ENCODE measurements at places on chromosomes 2 and 18.
A peak's percentile ranks its signal among the peaks of the same experiment; 100 is the strongest.

- no peak overlapping the region for H3K27ac ChIP-seq
- H3K36me3 ChIP-seq = no peaks in the 10 kb centered on the region
- H3K4me1 ChIP-seq = peaks cover 7% of the 10 kb centered on the region
- H3K27me3 ChIP-seq = no peaks in the 10 kb centered on the region
- DNase-seq = peak; percentile 64
These were observed 1.1 kb upstream of the SLC14A1 start for GRCh38 chr18:45722899-45723298.

- no peaks in the 10 kb centered on the region for H3K4me1 ChIP-seq
- H3K36me3 ChIP-seq = no peaks in the 10 kb centered on the region
- H3K27ac ChIP-seq = no peak overlapping the region
- no peak overlapping the region for H3K4me3 ChIP-seq
These were observed 28.9 kb downstream of the MRO start for GRCh38 chr18:50790948-50791347.

DNA sequence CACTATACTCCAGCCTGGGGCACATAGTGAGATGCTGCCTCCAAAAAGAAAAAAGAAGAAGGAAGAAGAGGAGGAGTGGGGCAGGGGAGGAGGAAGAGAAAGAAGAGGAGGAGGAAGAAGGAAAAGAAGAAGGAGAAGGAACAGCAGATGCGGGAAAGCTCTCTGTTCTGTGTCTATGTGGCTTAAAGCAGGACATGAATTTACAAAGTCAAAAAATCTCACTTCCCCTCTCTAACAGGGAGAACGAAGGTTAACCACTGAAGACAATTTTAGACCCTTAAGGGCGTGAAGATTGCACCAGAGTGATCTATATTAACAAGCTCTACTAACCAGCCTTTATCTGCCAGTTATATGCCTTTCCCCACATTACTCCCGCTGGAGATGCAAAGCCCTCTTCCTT, 258.9 kb downstream of the METTL4 start:
- H3K27me3 ChIP-seq = no peaks in the 10 kb centered on the region
- no peak overlapping the region for H3K27ac ChIP-seq
- no peak for DNase-seq
- H3K36me3 ChIP-seq = no peaks in the 10 kb centered on the region
- H3K4me1 ChIP-seq = 0 out of 2 replicates have a peak, but pooled peaks cover 5% of the 10 kb centered on the region

GRCh38 chr2:54604871-54605270, 118.6 kb upstream of the EML6 start:
- peaks cover 5% of the 10 kb centered on the region for H3K4me1 ChIP-seq
- H3K27ac ChIP-seq = no peak overlapping the region
- H3K36me3 ChIP-seq = peaks cover 23% of the 10 kb centered on the region
- H3K27me3 ChIP-seq = no peaks in the 10 kb centered on the region
- no peak for DNase-seq
- no peak overlapping the region for H3K4me3 ChIP-seq

- no peak for DNase-seq
- no peaks in the 10 kb centered on the region for H3K4me1 ChIP-seq
- H3K27ac ChIP-seq = no peak overlapping the region
- H3K36me3 ChIP-seq = no peaks in the 10 kb centered on the region
These were observed 298.2 kb upstream of the ZC3H15 start for GRCh38 chr2:186187854-186188253.

- no peak overlapping the region for H3K4me3 ChIP-seq
- no peaks in the 10 kb centered on the region for H3K36me3 ChIP-seq
- H3K27me3 ChIP-seq = no peaks in the 10 kb centered on the region
- no peak for DNase-seq
- H3K27ac ChIP-seq = no peak overlapping the region
- 0 out of 2 replicates have a peak, but pooled peaks cover 6% of the 10 kb centered on the region for H3K4me1 ChIP-seq
These were observed 753.9 kb downstream of the RNF144A start for GRCh38 chr2:7670905-7671641.

DNA sequence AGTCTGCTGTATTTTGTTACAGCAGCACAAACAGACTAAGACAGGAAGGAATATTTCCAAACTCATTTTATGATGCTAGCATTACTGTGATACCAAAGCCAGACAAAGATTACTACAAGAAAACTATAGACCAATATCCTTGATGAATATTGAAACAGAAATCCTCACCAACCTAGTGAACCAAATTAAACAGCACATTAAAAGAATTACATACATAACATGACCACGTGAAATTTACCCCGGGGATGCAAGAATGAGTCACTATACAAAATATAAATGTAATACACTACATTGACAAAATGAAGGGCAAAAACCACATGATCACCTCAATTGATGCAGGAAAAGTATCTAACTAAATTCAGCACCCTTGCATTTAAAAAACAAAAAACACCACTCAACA, 112.6 kb downstream of the CHN1 start:
- no peak overlapping the region for H3K4me3 ChIP-seq
- no peaks in the 10 kb centered on the region for H3K4me1 ChIP-seq
- DNase-seq = no peak
- H3K27ac ChIP-seq = no peak overlapping the region

DNA sequence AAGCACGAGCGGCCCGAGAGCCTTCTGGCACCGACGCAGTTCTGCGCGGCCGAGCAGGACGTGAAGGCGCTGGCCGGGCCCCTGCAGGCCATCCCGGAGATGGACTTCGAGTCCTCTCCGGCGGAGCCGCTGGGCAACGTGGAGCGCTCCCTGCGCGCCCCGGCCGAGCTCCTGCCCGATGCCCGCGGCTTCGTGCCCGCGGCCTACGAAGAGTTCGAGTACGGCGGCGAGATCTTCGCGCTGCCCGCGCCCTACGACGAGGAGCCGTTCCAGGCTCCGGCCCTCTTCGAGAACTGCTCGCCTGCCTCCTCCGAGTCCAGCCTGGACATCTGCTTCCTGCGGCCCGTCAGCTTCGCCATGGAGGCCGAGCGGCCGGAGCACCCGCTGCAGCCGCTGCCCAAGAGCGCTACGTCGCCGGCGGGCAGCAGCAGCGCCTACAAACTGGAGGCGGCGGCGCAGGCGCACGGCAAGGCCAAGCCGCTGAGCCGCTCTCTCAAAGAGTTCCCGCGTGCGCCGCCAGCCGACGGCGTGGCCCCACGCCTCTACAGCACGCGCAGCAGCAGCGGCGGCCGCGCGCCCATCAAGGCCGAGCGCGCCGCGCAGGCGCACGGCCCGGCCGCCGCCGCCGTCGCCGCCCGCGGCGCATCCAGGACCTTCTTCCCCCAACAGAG, 70.4 kb downstream of the ARHGEF33 start:
- no peaks in the 10 kb centered on the region for H3K36me3 ChIP-seq
- no peaks in the 10 kb centered on the region for H3K27me3 ChIP-seq
- H3K4me3 ChIP-seq = no peak overlapping the region
- DNase-seq = no peak
- H3K4me1 ChIP-seq = no peaks in the 10 kb centered on the region

DNA sequence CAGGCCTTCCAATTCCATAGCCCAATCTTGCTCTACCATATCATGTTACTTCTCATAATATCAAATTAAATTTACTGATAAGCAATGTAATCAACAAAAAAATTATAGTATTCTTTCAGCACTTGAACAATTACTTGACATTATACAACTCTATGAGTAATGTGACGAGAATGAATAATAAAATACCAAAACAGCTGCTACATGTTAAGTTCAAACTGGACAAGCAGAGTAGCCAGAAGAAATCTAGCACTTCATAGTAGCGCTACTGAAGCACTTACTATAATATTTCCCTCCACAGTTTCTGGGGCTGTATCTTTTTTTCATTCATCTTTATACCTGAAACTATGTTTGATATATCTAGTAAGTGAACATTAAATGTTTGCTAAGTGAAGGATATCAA, 14.9 kb downstream of the PPP3R1 start:
- peaks cover 31% of the 10 kb centered on the region for H3K4me1 ChIP-seq
- no peak overlapping the region for H3K27ac ChIP-seq
- no peaks in the 10 kb centered on the region for H3K36me3 ChIP-seq
- H3K27me3 ChIP-seq = no peaks in the 10 kb centered on the region

GRCh38 chr2:65049010-65049639, 7.1 kb upstream of the CEP68 start:
- H3K27ac ChIP-seq = no peak overlapping the region
- H3K4me3 ChIP-seq = no peak overlapping the region
- H3K4me1 ChIP-seq = no peaks in the 10 kb centered on the region

DNA sequence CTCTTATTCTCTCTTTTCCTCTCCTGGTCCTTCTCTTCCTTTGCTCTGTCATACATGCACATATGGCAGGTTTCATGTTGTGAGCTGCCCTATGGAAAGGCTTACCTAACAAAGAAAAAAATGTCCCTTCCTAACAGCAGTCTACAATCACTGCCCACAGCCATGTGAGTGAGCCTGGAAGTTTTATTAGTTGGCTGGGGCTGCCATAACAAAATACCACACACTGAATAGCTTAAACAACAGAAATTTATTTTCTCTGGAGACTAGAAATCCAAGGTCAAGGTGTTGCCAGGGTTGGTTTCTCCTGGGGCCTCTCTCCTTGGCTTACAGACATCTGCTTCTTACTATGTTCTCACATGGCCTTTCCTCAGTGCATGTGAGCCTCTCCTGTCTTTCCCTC, 142.1 kb downstream of the TRIB2 start:
- peaks cover 34% of the 10 kb centered on the region for H3K4me1 ChIP-seq
- peak; percentile 8 for DNase-seq
- no peaks in the 10 kb centered on the region for H3K27me3 ChIP-seq

DNA sequence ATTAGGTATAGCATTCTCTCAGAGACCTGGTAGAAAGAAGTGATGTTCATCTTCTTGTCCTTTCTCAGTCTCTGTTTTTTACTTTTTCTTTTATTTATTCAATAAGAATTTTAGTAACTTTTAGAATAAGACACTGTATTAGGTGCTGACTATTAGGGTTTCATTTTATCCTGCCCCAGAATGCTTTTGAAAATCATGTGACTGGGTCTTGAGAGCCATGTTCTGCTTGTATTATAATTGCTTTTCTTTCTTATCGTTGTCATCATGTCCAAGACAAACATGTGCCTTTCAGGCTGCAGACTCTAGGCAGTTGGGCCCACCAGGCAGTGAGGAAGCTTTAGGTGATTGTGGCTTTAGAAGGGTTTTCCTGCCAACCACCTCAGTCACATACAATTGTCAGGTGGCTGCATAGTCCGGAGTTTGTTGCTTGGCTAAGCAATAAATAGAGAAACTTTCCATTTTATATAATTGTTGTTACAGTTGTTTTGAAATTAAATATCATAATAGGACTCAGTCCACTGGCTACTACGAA, 15.1 kb downstream of the GRHL1 start:
- DNase-seq = no peak
- H3K4me1 ChIP-seq = peaks cover 22% of the 10 kb centered on the region
- no peak overlapping the region for H3K4me3 ChIP-seq
- H3K27ac ChIP-seq = peak overlapping the region; percentile 54
- H3K27me3 ChIP-seq = no peaks in the 10 kb centered on the region

DNA sequence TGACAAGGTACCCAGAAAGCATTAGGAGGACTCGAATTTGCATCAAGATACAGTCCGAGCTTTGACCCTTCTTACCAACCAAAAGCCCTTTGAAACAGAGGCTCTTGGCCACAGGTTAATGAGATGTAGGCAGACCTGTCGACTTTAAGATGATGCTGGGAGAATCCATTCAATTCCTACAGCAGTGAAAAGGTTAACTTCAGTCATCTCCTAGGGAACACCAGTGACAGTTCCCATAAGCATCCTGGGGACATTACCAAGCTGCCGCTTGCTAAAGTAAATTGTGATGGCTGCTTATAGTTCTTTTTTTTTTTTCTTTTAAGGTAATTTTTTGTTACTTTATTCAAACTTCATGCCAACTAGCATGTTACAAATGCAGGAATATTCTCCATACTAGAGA, 379.3 kb downstream of the SOX11 start:
- no peaks in the 10 kb centered on the region for H3K27me3 ChIP-seq
- no peaks in the 10 kb centered on the region for H3K36me3 ChIP-seq
- DNase-seq = no peak
- no peaks in the 10 kb centered on the region for H3K4me1 ChIP-seq
- H3K27ac ChIP-seq = no peak overlapping the region

DNA sequence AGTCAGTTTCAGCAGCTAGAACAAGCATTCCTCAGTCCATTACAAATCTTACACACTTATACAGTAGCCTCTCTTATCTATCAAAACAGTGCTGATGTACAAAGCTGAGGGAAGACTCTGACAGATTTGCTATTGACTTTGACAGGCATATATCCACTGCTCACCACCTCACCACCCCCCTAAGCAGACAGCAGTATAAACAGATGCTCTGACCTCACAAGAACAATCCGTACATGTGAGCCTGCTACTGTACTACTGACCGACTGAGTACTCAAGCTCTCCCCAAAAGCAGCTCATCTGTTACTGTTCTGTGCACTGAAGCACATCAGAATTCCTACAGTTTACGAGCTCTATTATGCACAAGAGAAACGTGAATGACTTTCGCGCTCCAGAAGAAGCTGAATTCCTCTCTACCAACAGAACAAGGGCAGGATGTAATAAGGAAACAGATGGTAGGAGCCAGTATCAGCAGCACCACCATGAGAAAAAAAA, 95.6 kb upstream of the PDE1A start:
- H3K27ac ChIP-seq = no peak overlapping the region
- H3K27me3 ChIP-seq = peaks cover 21% of the 10 kb centered on the region
- H3K36me3 ChIP-seq = no peaks in the 10 kb centered on the region

- H3K4me1 ChIP-seq = peaks cover 6% of the 10 kb centered on the region
- H3K27ac ChIP-seq = no peak within 1 kb of the TSS
- H3K4me3 ChIP-seq = peak within 1 kb of the TSS; percentile 67
- peak; percentile 11 for DNase-seq
These were observed at the start of gene ATOH8 for GRCh38 chr2:85753525-85754312. Gene ATOH8 (plus strand): TSS chr2:85753991. CDS start chr2:85754190, 199 bp downstream.

- no peaks in the 10 kb centered on the region for H3K36me3 ChIP-seq
- H3K4me1 ChIP-seq = 0 out of 2 replicates have a peak, but pooled peaks cover 6% of the 10 kb centered on the region
- no peak overlapping the region for H3K4me3 ChIP-seq
- no peaks in the 10 kb centered on the region for H3K27me3 ChIP-seq
These were observed 268.3 kb downstream of the VAPA start for GRCh38 chr18:10182009-10182624.

GRCh38 chr2:26631401-26632170, 9.6 kb downstream of the CIB4 start:
- no peaks in the 10 kb centered on the region for H3K36me3 ChIP-seq
- H3K4me1 ChIP-seq = peaks cover 11% of the 10 kb centered on the region
- DNase-seq = no peak
- no peaks in the 10 kb centered on the region for H3K27me3 ChIP-seq

DNA sequence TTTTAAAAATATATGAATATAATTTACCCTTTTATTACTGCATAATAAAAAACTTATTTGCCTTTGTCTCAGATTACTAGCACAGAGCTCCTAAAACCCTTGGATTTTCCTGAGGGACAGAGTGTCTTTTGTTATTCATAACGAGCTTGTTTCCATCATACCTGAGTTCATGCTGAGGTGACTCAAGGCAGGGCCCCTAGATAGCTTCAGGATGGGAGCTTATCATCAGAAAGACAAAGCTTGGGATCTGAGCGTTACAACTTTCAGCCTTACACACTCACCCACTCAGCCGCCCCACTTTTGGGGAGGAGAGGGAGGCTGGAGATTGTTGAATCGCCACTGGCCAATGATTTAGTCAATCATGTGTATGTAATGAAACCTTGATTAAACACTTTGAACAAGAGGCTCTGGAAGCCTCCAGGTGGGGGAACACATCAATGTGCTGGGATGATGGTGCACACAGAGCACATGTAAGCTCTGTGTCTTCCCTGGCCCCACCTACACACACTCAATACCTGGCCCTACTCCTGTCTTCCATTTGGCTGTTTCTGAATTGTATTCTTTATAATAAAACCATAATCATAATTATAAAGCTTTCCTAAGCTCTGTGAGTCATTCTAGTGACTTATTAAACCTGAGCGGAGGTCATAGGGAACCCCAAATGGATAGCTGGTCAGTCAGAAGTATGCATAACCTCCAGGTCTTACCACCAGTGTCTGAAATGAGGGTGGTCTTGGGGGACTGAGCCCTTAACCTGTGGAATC, 28.5 kb upstream of the DNAH7 start:
- no peak overlapping the region for H3K4me3 ChIP-seq
- no peaks in the 10 kb centered on the region for H3K27me3 ChIP-seq
- H3K4me1 ChIP-seq = no peaks in the 10 kb centered on the region
